Sigmoid colon (tissue), 7 donors: ENCODE measurements at places on chromosomes 6 and 20. TPM values are rescaled to one million over a fixed set of nuclear protein-coding genes. Genes with fewer than 3 reads are reported as not detected.

Gene CCM2L
- total RNA-seq, result 5.8 TPM

Gene FAM162B
- total RNA-seq, result 3.2 TPM

Gene OR12D3
- not detected for total RNA-seq

Gene DEFB112
- total RNA-seq, result not detected

DNA sequence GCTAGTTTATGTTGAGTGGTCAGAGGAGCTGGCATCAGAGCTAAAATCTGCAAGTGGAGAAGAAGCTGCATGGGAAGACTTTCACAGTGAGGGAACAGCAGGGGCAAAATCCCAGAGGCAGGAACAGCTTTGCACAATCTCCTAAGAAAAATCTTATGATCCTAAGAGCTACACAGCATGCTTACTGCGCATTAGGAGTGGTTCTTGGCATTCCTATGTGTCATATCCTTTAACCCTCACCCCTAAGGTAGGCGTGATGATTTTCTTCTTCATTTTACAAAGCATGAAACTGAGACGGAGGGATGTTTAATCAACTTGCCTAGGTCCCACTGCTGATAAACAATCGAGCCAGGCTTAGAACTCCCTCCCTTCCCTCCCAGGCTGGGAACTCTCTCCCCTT, 313.6 kb upstream of the SULF2 start:
- no peaks in the 10 kb centered on the region for H3K4me1 ChIP-seq
- H3K36me3 ChIP-seq, result no peaks in the 10 kb centered on the region
- DNase-seq, result no peak
- no peak overlapping the region for H3K27ac ChIP-seq
- no peaks in the 10 kb centered on the region for H3K27me3 ChIP-seq

- H3K27ac ChIP-seq, result no peak overlapping the region
- no peak for DNase-seq
- no peaks in the 10 kb centered on the region for H3K27me3 ChIP-seq
- no peaks in the 10 kb centered on the region for H3K36me3 ChIP-seq
- no peaks in the 10 kb centered on the region for H3K4me1 ChIP-seq
These were observed 17.9 kb upstream of the MAP7 start for GRCh38 chr6:136568129-136568528.

DNA sequence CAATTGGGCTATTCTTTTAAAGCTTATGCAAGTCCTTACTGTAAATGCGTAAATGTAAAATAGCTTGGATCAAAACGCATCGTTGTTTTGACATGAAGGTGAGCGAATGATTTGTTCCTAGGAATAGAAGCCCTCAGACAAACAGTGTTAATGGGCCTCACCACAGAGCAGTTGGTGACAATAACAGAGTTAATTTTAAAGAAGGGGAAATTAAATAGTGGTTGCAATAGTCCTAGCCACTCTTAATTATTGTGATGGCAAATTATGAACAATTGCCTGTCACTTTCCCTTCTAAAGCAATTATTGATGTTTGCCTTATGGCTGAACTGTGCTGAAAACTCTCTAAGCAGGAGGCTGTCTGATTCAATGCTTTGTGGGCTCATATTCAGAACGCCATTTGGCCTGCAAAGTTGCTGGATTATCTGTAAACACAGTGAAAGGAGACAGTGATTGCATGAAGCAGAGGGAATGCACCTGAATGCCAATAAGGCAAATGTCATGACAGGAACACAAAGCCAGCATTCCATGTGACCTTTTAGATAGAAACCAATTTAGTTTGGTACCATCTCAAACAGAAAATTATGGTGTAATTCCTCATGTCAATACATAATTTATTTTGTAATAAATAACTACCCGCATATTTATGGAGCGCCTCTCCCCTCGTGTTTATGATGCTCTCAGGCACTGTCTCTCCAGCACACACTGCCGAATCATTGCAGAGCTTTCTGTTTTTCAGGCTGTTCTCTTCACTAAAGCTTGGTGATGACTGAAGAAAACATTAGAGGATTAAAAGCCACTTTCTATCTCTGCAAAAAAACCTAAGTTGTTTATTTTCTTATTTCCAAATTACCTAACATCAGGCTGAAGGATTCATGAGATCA, 387.5 kb downstream of the HACE1 start:
- no peaks in the 10 kb centered on the region for H3K27me3 ChIP-seq
- no peaks in the 10 kb centered on the region for H3K4me1 ChIP-seq
- H3K36me3 ChIP-seq, result no peaks in the 10 kb centered on the region
- DNase-seq, result no peak
- H3K4me3 ChIP-seq, result no peak overlapping the region

GRCh38 chr6:85756982-85757381, 114.3 kb upstream of the SYNCRIP start:
- H3K27ac ChIP-seq, result no peak overlapping the region
- H3K4me1 ChIP-seq, result no peaks in the 10 kb centered on the region
- no peak overlapping the region for H3K4me3 ChIP-seq
- no peak for DNase-seq

- no peaks in the 10 kb centered on the region for H3K27me3 ChIP-seq
- peaks cover 8% of the 10 kb centered on the region for H3K4me1 ChIP-seq
- H3K4me3 ChIP-seq, result no peak overlapping the region
- DNase-seq, result peak; percentile 95
- H3K27ac ChIP-seq, result peak overlapping the region; percentile 35
These were observed 49.4 kb upstream of the PTPN1 start for GRCh38 chr20:50460608-50461267.

DNA sequence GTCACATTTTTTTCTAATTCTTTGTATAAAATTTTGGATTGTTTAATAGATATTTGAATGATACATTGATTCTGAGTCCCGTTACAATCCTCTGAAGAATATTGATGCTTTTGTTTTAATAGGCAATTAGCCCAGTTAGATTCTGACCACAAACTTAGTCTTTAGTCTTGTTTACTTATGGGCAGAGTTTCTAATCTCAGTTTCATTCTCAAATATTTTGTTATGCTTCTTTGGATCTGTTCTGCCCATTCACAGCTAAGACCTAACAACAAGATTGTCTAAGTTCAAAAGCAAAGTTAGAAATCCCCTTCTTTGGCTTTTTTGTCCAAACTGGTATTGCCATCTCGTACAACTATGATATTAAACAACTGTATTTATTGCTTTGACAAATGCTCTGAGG, 58.0 kb downstream of the TBXT start:
- peaks cover 4% of the 10 kb centered on the region for H3K4me1 ChIP-seq
- H3K27me3 ChIP-seq, result no peaks in the 10 kb centered on the region
- no peak for DNase-seq
- H3K27ac ChIP-seq, result no peak overlapping the region
- no peak overlapping the region for H3K4me3 ChIP-seq

GRCh38 chr6:139161169-139161568, 26.3 kb downstream of the HECA start:
- no peak for DNase-seq
- no peaks in the 10 kb centered on the region for H3K27me3 ChIP-seq
- H3K4me3 ChIP-seq, result no peak overlapping the region
- peaks cover 4% of the 10 kb centered on the region for H3K36me3 ChIP-seq
- no peak overlapping the region for H3K27ac ChIP-seq

GRCh38 chr20:7358670-7359069, 581.6 kb downstream of the HAO1 start:
- no peak overlapping the region for H3K27ac ChIP-seq

GRCh38 chr6:41161851-41162552, 914 bp downstream of the TREM2 start:
- H3K27ac ChIP-seq, result no peak overlapping the region
- H3K36me3 ChIP-seq, result no peaks in the 10 kb centered on the region
- no peak overlapping the region for H3K4me3 ChIP-seq
- peaks cover 8% of the 10 kb centered on the region for H3K27me3 ChIP-seq

GRCh38 chr6:80165143-80165542, 58.7 kb downstream of the BCKDHB start:
- DNase-seq, result no peak
- peaks cover 19% of the 10 kb centered on the region for H3K4me1 ChIP-seq
- H3K27me3 ChIP-seq, result no peaks in the 10 kb centered on the region
- no peak overlapping the region for H3K27ac ChIP-seq

GRCh38 chr20:9711872-9712271, 127.0 kb downstream of the PAK5 start:
- H3K4me1 ChIP-seq, result no peaks in the 10 kb centered on the region
- no peak overlapping the region for H3K27ac ChIP-seq
- no peaks in the 10 kb centered on the region for H3K36me3 ChIP-seq
- no peak for DNase-seq
- H3K27me3 ChIP-seq, result no peaks in the 10 kb centered on the region
